ENCODE measurements at places on chromosomes 7 and 10.

- no peak for DNase-seq
These were observed 19.5 kb upstream of the CSTF2T start for GRCh38 chr10:51718804-51719291.

DNA sequence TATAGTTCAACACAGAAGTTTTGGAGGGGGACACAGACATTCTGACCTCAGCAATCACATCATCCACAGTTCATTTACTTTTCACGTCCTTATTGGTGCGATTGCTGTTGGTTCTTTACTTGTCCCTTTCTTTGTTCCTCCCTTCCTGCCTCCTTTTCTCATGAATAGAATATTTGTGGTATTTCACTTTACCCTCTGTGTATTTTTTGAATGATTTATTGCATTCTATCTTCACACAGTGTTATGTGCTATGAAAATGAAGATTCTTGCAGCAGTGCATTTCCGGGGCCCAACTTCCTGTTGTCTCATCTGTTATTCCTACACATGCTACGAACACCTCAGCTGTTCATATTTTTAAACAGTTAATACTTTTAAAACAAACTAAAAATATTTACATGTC, 179.6 kb downstream of the ZMYND11 start:
- no peak for DNase-seq

- no peak for DNase-seq
These were observed 1144.1 kb downstream of the GATA3 start for GRCh38 chr10:9198611-9199010.

DNA sequence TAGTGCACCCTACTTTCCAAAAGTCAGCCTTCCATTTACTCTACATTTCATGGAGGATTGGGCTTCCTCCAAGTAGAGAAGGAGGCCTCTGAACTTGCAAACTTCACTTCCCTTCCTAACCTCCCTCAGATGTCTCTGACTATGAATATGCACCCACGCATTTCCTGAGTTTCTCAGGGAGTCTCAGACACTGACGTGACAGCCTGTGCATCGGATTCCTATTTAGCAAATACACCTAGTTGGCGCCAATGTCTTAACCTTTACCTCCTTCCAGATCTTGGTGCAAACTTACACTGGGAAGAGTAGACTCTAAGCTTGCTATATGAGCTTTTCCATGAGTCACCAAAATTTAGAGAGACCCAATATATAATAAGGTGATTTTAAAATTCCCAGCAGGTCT, 920.1 kb upstream of the AUTS2 start:
- DNase-seq, result no peak

DNA sequence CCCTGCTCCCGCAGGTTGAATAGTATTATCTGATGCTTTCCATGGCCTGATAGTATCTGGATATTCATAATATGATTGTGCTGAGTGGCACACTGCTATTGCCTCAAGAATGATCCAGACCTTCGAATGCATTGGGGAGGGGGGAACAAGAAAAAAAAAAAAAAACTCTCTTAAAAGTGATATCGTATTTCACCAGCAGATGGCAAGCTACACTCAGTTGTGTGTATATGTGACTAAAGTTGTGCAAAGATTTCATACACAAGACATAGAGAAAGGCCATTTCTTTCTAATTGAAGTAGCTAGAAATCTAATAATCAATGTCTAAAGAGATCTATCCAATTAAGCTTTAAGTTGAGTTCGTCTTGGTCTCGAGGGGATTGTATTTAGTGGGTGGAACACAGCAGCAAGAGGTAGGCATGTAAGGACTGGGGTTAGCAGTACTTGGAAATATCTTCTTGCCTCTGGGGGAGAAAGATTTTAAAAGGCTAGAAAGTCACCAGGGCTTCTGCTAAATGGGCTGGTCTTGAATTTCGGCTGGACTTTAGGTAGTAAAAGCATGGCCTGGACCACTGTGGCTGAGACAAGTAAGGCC, 15.3 kb downstream of the SFRP4 start:
- no peak for DNase-seq

- DNase-seq, result peak; percentile 22
These were observed 117.3 kb downstream of the PRKAG2 start for GRCh38 chr7:151759591-151760042.

DNA sequence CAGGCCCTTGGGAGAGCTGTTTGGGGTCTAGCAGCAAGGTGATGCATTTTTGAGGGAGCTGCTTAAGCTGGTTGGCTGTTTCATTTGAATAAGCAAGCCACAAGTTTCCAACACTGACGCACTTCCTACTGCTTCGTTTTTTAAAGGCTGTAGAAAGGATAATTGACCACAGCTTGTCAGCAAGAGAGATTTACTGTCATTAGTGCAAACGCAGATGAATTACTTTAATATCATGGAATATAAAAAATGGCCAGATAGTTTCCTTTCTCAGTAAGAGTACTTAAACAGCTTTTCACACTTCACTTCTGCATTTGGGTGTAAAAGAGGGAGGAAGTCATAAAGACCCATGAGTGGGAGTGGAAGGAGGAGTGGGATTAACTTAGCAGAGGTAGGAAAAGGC, 61.5 kb downstream of the FZD1 start:
- no peak for DNase-seq

- DNase-seq, result no peak
These were observed 128.7 kb downstream of the SAMD9 start for GRCh38 chr7:92988941-92989545.

DNA sequence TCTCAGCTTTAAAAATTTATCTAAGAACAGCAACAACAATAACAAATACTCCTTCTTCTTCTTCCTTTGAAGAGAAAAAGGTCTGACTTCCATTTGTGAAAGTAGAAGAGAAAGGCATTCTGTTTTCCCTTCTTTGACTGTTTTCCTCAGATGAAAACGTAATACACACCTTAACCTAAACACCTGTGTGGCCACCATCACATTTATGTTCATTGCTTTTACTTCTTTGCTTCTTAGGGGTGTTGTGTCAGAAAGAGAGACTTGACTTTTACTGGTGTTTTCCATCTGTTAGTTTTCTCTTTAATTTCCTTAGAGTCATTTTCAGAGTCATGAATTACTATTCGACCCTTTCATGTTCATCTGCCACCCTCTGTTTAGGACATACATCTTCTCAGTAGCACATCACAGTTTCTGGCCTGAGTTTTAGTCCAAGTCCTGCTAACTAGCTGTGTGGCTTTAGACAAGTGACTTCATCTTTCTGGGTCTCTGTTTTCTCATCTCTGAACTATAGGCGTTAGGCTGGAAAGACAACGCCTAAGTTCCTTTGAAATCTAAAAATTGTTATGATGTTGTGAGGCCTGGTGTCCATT, 283.8 kb downstream of the GATA3 start:
- no peak for DNase-seq

DNA sequence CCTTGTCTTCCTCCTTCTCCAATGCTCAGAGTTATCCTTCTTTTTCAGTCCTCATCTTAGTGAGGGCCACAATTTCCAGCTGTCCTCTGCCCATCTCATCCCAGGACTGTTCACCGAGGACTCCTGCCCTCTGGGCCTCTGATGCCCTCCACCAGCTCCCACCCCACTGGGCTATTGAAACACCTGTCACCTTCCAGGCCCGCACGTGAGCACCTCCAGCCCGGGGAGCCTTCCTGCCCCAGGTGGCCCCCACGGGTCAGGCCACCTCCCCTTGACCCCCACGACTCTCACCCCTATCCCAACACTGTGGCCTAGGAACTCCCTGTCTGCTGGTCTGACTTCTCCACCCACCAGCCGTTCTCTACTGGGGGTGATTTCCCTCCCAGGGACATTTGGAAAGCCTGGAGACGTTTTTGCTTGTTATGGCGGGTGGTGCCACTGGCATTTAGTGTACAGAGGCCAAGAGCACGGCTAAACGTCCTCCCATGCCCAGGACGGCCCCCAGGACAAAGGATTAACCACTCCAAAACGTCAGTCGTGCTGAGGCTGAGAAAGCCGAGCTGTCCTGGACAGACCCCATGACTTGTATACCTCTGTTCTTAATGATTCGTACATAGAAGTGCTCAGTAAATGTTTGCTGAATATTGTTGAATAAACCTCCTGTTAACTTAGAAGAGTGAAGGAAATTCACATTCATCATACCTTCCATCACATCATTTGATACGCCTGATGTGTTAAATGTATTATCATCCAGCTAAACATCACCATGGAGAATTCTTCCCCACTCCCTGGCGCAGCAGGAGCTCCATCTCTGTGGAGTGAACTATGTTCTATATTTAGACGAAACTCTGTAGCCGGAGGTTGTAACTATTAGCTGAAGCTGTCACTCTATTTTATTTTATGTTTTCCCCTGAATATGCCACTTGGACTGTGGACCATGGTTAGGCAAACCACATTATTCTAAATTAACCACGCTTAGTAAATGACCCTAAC, 270.1 kb upstream of the SHH start:
- no peak for DNase-seq

- DNase-seq, result no peak
These were observed 18.2 kb downstream of the OIT3 start for GRCh38 chr10:72911758-72912157.

DNA sequence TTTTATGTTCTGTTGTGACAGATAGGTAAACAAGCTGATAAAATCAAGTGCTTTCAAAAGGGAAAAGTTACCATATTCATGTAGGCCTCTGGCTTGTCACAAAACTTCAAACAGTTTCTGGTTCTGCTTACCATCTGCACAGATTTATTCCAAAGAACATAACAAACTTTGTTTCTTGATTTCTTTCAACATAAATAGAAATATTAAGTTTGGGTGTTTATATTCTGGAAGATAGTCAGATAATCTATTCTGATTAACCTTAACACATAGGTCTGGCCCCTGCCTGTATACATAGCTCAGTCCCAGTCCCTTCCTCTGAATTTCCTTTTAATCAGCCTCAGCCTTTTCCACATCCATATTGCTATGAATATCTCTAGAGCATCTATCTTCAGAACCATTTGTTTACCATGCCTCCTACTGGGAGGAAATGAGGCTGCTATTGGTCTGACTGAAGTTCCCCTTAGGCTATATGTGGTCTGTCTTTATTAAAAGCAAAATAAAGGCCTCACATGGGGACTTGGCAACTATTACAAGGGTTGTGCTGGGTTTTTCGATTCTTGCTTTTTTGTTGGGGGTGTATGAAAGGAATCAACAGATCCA, 319.0 kb downstream of the HPSE2 start:
- DNase-seq, result no peak

- no peak for DNase-seq
These were observed 4.2 kb downstream of the VSTM2A start for GRCh38 chr7:54546081-54546985.

DNA sequence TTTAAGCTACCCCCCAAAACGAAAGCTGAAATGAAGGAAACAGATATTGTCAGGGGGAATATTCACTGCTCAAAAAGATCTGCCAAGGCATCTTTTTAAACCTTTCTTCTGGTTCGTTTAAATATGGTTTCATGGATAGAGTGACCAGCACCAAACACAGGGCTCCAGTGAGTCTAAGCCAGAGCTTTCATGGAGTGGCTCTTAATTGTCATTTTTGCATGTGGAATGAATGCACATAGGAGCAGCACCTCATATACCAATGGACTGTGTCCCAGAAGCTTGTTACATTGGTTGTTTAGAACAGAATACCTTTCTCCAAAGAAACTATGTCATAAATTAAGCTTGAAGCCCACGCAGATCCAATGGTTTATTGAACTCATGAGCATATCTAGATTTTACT, 17.3 kb downstream of the MKX start:
- no peak for DNase-seq

DNA sequence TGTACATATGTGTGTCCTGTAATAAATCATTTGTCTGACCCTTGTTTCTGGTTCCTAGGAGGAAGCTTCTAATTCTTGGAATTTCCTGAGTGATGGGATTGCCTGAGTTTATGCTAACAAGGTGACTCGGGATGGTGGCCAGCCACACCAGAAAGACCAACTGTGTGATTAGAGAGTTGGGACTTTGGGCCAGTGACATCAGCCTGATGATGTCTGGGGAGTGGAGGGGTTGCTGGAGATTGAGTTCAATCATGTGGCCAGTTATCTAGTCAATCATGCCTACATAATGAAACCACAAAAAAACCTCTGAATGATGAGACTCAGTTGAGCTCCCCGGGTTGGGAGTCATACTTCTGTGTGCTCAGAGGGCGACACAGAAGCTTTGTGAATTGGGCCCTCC, 23.5 kb upstream of the CARD11 start:
- no peak for DNase-seq

DNA sequence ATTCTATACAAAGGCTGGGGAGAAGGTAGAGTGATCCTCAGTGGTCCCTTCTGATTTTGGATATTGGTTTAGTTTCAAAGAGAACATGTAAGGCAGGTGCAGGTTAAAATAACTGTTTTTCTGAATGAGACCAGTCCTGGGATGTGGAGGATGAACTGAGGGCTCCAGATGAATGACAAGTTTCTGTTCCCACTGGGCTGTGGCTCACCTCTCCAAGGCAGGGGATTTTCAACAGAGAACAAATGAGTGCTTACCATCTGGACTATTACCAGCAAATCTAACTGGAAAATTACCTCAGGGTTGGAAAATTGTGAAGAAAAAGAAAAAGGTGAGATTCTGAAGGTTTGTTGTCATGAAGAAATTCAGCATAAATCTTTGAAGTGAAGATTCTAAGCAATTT, 8.0 kb downstream of the LAMB4 start:
- no peak for DNase-seq

DNA sequence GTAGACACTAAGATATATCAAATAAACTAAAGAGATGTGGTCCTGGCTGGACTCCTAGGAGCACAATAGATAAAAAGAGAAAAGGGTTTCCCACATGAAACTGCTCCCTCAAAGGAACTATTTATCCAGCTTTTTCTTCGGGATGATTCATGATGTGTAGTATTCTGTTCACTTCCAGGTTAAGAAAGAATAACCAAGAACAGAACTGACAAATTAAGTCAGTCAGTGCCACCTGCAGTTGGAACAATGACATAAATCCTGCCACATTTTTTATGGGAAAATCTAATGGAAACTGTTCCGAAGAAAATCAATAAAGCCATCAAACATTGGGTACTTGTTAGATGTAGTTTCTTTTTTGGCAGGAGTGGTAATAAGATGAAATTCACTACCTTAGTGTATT, 87.1 kb downstream of the POLR1F start:
- DNase-seq, result no peak

DNA sequence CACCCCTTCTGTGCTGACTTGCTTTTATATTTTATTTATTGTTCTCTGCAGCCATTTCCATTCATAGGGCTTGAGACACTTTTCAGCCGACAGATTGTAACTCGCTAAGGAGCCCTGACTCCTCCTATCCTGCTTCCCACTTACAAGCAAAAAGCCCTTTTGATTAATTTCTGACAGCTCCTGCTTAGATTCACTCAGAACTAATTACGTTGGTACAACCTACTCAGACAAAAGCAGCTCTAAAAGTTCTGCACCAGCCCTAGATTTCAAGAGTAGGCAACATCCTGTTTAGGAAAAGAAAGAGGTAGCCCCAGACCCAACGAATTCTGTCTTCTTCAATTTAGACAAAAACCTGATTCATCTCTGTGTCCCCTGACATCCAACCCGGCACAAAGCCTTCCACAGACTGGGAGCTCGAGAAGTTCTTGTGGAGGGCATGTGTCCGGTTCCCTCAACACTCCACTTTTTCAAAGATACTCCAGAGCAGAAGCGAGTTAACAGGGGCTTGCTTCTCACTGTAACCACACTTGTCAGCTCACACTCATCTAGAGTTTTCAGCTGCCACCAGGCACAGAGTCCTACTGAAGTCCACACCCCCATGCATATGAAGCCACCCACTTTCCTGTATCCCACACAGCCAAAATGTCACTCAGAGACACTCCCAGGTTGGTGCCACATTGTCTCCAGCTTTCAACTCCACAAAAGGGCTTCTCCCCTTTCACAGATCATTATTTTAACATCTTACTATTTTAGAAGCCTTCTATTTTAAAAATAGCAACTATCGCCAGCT, 113.6 kb upstream of the NFE2L3 start:
- no peak for DNase-seq
